ENCODE measurements at places on chromosomes 1 and 21.

GRCh38 chr1:151472856-151473731, 13.8 kb upstream of the POGZ start:
- peak; percentile 30 for DNase-seq

- DNase-seq = no peak
Observed at GRCh38 chr1:110208916-110209645, 1.0 kb upstream of the KCNC4 start.

DNA sequence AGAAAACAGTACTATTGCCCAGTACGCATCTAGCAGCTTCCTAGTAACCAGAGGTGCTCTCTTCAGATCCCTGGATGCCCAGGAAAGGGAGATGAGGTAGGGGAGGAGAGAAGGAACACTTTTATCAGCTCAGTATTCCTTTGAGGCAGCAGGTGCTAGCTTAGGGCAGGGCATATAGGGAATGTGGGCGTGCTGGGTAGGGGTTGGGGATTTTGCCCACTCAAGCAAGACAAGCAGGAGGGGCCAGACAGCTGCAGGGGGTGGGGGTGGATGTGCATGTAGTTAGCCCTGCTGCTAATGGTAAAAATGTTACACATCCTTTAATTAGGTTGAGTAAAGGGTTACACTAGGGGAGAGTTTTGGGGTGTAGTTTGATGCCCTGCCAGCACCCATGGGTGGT, 18.1 kb upstream of the AVPR1B start:
- DNase-seq = no peak

DNA sequence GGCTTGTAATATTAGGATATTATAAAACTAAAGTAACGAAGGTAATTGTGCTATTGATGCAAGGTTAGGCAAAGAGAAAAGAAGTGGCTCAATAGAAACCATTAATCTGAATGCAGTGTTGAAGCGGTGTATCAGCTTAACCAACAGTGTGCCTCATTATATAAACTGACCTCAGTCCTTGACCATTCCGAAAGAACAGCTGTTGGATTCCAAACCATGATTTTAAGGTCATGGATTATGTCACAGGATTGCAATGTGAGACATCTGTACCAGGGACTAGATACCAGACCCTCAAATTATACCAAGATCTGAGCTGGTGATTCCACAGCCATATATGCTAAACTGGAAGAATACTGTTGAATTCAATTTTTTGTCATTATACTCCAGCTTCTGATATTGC, 134.2 kb upstream of the HP1BP3 start:
- DNase-seq = no peak

DNA sequence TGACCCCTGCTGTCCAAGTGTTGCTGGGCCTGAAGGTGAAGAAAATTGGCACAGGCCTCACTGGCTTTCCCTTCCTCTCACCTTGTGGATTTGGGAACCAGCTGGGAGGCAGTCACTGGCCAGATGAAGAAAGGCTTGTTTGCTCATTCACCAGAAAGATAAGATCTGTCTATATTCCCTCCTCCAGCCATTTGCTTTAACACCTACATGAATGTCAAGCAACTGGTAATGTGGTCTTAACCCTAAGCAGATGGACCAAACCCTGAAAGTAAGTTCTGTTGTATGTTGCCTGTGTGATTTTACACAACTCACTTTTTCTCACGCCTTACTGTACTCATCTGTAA, 10.3 kb upstream of the SRRM1 start:
- no peak for DNase-seq

DNA sequence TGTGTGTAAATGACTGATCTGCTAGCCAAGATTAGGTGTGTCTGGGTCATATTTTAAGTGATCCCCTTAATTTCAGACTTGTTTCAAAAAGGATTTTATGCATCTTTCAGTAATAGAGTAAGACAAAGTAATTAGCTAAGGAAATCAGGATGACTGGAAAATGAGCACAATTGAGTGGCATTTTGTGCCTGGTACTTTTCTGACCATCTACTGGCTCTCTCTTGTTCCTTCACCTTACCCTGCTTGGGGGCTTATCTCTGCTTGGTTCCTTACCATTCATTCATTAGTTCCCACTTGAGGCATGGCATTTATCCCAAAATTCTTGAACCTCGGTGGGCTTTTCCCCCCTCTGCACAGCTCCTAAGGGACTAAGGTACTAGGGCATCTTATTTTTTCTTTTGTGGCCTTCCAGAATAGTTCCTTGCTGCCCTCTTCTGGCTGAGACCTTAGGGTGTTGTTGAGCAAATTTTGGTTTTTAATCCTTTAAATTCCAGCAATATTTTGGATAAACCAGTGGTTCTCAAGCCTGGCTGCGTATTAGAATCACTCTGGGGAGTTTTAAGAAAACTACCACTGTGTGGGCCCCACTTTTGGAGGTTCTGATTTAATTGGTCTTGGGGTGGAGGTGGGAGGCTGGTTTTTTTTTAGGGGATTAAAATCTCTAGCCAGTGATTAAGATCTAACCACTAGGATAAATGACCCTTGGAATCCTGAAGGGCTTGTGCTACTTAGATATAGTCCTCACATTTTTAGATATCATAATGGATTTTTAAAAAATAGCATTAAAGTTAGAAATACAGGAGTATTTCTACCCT, 50.8 kb downstream of the HS2ST1 start:
- peak; percentile 6 for DNase-seq

GRCh38 chr1:23506376-23507107, 22.6 kb upstream of the ASAP3 start:
- no peak for DNase-seq

DNA sequence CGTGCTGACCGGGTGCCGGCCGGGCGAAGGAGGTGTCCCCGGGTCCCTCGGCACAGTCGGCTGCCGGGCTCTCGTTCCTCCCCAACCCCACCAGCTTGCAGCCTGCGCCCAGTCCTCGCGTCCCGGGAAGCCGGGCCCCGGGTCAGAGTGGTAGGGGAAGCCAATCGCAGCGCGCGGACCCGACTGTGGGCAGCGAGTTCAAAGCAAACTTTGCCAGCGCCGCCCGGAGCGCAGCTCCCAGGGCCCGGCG, 328 bp downstream of the MYCL start:
- DNase-seq = no peak

GRCh38 chr21:35488946-35489345, 439.8 kb upstream of the RUNX1 start:
- DNase-seq = no peak

- no peak for DNase-seq
Observed at GRCh38 chr1:14254251-14254650, 344.2 kb upstream of the KAZN start.

DNA sequence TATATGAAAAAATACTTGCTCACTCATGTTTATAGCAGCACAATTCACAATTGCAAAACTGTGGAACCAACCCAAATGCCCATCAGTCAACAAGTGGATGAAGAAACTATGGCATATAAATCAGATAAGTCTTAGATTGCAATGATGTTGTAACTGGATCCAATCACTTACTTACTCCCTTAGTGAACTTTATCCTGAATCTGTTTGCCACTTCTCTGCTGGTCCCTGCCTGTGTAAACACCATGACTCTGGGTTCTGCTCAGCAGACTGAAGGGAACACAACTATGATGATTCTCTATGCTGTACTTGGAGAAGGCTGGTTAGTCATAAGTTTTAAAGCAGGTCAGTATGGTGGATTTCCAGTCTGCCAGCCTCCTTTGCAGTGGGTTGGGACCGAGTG, 391.2 kb downstream of the RWDD3 start:
- DNase-seq = no peak

DNA sequence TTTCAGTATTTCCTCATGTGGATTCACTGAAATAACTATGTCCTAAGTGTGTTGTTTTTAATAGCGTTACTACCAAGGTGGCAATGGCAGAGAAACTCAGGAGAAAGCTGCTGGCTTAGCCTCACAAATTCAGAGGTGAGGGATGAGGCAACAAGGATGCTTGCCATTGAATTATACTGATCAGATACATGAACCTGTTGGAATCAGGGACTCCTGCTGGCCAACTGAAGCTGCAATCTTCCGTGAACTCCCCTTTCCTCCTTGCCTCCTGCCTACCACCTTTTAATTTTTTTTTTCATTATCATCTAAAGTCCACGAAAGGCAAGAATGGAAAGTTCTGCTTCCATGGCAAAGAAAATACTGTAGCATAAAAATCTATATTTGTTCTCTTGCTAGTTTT, 254.7 kb downstream of the NFIA start:
- no peak for DNase-seq

- DNase-seq = no peak
Observed at GRCh38 chr1:63407002-63407401, 39.6 kb downstream of the ALG6 start.

GRCh38 chr1:90719330-90720144, 2.4 kb upstream of the BARHL2 start:
- DNase-seq = no peak

DNA sequence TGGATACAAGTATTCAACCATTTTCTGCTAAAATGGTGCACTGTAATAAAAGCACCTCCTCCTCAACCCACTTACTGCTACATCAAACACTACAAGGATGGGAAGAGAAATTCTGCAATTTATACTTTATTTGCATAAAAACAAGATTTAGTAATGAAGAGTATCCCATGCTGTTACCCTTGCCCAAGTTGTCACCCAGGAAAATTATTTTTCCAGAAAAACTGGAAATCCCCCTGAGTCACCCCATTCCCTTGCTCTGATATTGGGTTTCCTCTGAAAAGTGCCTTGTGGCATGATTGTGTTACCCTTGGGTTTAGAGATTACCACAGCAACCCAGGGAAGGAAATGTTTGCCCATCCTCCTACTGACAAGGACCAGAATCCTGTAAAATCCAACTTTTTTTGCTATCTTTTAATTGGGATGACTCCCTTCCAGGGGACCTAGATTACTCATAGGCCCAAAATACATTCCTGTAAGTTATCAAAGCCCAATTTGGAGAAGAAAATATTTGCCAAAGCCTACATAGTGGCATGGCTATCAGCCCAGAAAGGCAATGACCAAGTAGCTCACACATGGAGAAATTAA, 16.5 kb upstream of the ZC3H11B start:
- DNase-seq = no peak

- no peak for DNase-seq
Observed at GRCh38 chr21:45514311-45515021, 27.8 kb downstream of the SLC19A1 start.

DNA sequence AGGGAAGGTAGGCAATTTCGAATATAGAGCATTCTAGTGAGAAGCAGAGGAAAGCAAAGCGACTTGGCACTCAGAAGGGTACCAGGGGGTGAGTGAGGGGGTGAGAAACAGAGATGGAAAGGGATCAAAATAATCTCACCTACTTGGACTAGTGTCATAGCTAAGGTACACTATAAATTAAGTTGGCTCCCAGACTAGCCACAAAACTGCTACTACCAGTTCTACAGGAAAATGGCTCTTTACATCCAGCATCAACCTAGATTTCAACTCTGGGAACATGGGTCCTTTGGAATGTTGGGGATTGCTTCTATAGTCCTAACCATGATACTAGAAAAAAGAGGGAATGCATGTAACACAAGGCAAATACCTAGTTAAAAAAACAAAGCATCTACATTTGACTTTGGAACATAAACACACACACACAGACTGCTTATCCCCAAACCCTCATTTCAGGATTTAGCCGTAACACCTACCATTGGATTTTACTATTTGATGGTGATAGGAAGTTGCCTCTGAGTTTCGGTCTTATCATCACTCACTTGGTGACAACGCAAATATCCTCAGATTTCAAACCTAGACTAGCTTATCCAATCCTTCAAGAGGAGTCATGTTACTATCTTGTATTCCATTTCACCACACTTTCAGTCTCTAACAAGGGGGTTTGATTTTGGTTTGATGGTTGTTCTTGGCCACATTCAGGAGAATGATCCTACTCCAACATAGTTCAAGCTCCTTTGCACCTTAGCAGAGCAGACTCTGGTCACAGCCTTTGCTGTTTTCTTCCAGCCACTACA, 5.6 kb downstream of the ZBTB21 start:
- no peak for DNase-seq

Data from NCI-H1436 (cell line).